Left renal cortex interstitium (tissue), 4 donors: ENCODE measurements at places on chromosomes 16 and 17. TPM values are rescaled to one million over a fixed set of nuclear protein-coding genes. Genes with fewer than 3 reads are reported as not detected.

Gene TVP23A
- polyA plus RNA-seq, result 5.0 TPM

DNA sequence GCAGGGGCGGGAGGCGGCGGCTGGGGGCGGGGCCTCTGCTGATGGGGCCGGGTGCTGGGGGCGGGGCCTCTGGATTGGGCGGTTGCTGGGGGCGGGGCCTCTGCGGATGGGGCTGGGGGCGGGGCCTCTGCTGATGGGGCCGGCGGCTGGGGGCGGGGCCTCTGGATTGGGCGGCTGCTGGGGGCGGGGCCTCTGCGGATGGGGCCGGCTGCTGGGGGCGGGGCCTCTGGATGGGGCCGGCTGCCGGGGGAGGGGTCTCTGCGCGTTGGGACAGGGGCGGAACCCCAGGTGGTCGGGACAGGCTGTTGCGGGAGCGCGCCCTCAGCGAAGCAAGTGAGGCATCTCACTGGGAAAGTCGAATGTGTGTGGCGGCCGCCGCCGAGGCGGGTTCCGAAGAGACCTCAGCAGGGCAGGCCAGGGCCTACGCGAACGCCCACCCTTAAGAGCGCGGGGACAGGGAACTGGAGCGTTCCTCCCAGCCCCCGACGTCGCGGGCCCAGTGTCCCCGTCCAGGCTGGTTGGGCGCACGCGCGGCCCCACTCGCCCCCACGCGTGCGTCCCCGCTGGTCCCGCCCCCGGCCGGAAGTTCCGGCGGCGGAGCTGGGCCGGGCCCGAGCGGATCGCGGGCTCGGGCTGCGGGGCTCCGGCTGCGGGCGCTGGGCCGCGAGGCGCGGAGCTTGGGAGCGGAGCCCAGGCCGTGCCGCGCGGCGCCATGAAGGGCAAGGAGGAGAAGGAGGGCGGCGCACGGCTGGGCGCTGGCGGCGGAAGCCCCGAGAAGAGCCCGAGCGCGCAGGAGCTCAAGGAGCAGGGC is at the start of gene STUB1:
STUB1 (plus strand) TSS at position 597 of the 811 bp plus-strand sequence; CDS start at position 713, 116 bp downstream.
- peak; percentile 59 for DNase-seq

DNA sequence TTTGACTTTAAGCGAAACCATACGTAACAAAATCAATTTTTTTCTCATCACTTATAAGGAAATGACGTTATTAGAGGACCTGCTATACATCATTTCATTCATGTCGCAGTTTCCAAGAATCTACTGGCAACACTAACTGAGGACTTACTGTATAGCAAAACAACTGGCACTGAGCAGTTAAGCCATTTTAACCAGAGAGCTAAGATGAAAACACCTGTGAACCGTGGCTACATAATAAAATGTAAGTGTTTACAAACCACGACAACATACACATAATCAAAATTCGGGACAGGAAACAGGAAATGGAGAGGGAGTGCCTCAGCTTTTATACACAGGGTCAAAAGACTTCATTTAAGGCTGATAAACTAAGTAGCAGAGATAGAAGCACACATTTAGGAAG is 29.5 kb downstream of the METTL16 start:
- no peak for DNase-seq

- DNase-seq, result no peak
Measured at GRCh38 chr17:66627985-66628384, 206.9 kb upstream of the CACNG5 start.

GRCh38 chr16:12868169-12868568 is 33.2 kb upstream of the SHISA9 start:
- DNase-seq, result no peak

DNA sequence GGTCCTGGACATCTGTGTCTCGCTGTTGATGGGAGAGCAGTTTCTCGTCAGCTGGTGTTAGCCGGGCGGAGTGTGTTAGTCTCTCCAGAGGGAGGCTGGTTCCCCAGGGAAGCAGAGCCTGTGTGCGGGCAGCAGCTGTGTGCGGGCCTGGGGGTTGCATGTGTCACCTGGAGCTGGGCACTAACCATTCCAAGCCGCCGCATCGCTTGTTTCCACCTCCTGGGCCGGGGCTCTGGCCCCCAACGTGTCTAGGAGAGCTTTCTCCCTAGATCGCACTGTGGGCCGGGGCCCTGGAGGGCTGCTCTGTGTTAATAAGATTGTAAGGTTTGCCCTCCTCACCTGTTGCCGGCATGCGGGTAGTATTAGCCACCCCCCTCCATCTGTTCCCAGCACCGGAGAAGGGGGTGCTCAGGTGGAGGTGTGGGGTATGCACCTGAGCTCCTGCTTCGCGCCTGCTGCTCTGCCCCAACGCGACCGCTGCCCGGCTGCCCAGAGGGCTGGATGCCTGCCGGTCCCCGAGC is 17.9 kb downstream of the GAA start:
- no peak for DNase-seq

DNA sequence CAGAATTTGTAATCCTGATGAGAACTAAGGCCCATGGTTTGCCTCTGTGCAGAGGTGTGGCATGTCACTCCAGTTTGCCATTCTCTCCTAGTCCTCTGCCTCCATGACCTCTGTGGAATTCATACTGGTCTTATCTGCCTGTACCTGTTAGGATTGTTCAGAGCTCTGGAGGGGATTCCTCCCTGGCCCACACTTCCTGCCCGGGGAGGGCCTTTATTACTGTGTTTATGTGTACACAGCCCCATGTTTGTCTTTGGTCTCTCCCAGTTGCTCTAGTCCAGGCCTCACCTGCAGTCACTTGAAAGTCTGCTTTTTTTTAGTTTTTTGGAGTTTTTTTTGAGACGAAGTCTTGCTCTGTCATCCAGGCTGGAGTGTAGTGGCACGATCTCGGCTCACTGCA is 36.4 kb downstream of the RHBDL3 start:
- no peak for DNase-seq

DNA sequence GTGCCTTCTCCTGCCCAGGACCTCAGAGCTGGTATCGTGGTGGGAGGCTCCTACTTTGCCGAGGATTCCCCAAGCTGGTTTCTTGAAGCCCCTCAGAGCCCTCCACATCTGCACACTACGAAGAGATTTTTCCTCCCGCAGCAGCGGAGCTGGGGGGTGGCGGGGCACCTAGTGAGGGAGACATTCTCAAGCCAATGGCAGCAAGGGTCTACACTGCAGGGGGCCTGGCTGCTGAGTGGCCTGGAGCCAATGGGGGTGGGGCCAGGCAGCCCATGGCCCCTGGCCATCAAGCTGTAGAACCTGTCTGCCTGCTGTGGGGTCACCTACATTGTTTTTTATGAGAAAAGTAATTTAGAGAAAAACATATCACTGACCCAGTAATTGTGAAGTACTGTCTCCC is 5.0 kb downstream of the SLC26A11 start:
- no peak for DNase-seq

- no peak for DNase-seq
Measured at GRCh38 chr17:29682987-29683386, 60.3 kb upstream of the CORO6 start.

DNA sequence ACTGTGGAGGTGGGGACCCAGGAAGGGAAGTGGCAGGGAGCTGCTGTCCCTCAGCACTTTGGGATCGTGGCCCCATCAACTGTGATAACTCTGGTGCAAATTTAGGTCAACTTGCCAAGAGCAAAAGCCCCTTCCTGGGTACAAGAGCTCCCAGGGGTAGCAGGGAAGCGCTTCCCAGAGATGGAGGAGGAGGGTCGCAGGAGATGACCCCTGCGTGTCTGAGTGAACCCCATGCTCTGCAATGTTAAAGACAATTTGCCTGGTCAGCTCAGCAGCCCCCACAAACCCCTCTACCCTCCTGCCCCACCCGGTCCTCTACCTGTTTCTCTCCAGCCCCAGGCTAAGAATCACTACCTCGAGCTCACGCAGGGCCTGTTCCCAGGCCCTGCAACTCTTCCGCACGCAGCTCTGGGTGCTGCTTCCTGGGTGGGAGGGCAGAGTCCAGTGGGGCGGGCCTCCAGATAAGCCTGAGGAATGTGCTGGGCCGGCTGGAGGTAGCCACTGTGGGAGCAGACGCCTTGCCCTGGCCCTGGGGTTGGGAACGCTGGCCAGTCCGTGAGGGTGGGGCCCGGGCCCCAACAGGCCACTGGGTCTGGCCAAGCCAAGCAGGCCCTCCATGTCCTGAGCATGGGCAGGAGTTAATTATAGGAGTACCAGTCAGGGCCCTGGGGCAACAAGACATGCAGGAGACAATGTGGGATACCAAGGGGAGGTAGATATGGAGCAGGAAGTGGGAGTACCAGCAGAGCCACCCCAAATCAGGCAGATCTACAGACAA is 6.1 kb downstream of the DOK4 start:
- DNase-seq, result no peak

DNA sequence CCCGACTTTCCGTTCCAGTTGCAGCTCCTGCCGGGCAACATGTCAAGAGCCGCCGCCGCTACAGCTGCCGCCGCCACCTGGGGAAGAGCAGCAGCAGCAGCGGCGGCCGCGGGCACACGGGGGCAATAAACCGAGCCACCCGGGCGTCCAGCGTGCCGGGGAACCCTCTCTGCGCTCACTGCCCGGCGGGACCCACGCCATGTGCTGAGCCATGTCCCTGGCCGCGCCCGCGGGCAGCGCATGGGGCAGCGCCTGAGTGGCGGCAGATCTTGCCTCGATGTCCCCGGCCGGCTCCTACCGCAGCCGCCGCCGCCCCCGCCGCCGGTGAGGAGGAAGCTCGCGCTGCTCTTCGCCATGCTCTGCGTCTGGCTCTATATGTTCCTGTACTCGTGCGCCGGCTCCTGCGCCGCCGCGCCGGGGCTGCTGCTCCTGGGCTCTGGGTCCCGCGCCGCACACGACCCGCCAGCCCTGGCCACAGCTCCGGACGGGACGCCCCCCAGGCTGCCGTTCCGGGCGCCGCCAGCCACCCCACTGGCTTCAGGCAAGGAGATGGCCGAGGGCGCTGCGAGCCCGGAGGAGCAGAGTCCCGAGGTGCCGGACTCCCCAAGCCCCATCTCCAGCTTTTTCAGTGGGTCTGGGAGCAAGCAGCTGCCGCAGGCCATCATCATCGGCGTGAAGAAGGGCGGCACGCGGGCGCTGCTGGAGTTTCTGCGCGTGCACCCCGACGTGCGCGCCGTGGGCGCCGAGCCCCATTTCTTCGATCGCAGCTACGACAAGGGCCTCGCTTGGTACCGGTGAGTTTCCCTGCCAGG is 604 bp downstream of the HS3ST3B1 start:
- DNase-seq, result no peak

DNA sequence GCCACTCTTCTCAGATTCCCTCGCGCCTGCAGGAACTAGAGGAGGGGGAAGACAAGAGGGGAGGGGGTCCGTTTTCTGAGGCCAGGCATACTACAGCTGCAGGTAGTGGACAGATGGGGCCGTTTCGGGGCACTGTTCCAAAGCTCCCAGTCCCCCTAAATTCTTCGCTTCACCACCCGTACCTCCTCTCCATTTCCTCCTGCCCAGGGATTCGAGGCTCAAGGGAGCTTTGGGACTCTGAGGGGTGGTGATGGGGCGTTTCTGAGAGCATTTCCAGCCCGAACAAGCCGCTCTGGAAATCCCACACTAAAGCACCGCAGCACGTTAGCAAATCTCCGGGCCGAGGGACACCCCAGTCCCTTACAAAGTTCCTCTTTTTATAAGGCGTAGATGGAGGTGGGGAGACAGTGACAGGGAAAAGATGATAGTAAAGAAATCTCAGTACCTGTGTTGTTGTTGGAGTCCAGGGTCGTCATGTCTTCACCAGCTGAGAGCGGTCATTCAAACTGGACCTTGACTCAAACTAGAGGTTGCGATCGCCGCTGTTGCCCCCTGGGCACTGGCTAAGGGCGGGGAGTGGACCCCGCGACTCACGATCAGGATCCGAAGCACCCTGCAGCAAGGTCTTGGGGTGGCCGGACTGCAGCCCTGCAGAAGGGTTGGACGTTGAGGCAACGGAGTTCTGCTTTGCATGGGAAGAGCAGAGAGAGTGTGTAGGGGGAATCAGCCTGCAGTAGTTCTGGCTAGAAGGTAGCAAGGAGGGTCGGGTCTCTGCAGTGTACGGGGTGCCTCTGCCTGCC is 570 bp downstream of the NR1D1 start:
- no peak for DNase-seq
